ENCODE measurements at places on chromosomes 4 and X.
A peak's percentile ranks its signal among the peaks of the same experiment; 100 is the strongest.

DNA sequence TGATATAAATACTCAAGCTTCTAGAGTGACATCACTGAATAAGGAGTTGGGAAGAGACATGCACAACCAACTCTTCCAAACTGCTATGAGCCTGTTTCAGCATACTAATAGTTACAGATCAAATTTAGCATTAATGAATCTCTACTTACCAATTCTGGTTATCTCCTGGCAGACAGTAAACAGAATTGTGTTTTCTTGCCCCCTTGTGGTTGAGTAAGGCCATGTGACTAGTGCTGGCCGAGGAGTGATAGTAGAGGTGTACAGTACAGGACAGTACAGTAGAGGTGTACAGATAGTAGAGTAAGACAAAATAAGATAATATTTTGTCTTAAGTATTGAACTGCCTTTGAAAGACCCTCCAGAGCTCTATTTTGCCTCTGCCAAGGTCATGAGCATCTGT lies 681.4 kb downstream of the GABRG1 start:
- DNase-seq, result no peak

- no peak for DNase-seq
Observed at GRCh38 chrX:136755411-136755810, 25.3 kb downstream of the ARHGEF6 start.

DNA sequence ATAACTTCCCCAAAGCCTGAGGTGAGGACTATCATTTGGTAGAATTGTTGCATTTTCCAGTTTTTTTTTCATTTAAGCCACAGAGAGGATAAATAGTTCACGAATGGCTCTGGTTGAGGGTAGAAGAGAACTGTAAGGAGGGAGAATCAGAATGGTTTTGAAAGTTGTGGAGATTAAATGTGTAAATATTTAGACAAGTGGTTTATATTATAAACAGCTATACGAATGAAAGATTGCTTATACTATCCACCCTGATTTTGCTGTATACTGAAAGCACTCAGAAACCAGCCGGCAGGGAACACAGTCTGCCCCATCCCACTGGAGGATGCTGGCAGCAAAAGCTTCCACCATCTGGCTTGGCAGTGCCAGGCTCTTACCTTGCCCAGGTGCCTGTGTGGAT lies 341.1 kb downstream of the RAPGEF2 start:
- DNase-seq, result no peak

DNA sequence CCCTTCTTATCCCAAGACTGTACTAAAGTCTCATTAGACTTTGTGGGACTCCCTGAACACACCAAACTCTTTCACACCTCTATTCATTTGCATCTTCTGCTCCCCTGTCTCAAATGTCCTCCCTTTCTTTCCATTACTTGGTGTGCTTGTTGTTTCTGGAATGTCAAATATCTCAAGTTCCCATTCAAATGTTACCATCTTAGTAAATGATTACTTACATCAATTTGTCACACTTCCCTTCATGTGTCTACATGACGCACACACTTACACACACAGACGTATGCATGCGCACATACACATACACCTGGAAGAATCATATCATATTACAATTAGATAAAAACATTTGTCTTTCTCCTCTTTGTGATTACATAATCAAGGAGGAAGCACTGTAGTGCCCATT lies 210.8 kb upstream of the TEX13C start:
- DNase-seq, result no peak

GRCh38 chrX:130704053-130705038 lies 198.7 kb downstream of the ENOX2 start:
- DNase-seq, result no peak

DNA sequence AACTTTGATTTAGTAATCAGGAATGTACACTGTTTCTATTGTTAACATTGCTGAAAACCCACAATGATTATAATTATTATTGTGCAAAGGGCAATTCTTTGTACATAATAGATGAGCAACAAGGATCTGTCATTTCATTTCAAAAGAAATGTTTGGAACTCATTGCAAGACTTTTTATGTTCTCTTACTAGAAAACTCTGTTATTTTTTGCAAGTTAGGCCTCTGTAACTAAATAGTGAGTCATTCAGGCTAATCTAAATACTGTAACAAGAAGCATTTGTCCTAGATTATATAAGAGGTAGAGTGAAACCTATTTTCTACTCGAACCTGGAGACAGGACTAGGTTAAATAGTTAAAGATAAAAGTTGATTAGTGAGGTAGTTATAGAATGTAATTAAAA lies 93.2 kb upstream of the FAM47B start:
- no peak for DNase-seq

DNA sequence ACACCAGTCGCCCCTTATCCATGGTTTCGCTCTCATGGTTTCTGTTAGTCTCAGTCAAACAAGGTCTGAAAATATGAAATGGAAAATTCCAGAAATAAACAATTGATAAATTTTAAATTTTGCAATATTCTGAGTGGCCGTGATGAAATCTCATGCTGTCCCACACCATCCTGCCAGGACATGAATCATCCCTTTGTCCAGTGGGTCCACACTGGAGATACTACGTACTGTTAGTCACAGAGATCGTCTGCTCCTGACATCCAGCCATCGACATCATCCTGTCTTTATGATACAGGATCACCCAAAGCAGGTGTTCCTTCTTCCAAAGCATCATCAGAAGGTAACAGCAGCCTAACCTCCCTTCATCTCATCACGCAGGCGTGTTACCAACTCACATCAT lies 76.5 kb upstream of the MSX1 start:
- no peak for DNase-seq

GRCh38 chr4:125105561-125105960 lies 209.2 kb upstream of the FAT4 start:
- no peak for DNase-seq

DNA sequence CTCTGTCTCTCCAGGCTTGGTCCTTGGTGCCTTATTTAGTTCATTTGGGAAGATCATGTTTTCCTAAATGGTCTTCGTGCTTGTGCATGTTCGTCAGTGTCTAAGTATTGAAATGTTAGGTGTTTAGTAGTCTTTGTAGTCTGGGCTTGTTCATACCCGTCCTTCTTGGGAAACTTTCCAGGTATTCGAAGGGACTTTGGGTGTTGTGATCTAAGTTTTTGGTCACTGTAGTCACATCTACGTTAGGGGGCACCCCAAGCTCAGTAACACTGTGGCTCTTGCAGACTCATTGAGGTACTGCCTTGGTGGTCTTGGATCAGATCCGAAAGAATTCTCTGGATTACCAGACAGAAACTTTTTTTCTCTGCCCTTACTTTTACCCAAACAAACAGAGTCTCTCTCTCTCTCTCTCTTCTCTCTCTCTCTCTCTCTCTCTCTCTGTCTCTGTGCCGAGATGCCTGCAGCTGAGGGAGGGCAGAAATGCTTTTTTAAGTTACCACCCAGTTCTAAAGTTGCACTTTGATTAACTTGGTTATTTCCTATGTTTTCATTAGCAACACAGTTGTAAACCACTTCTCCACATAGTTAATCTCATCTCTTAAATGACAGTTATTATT lies 67.6 kb upstream of the SLC7A3 start:
- DNase-seq, result no peak

- DNase-seq, result no peak
Observed at GRCh38 chr4:136281889-136282288, 1250.4 kb downstream of the PCDH18 start.

GRCh38 chrX:47706575-47706974 lies 47.6 kb upstream of the UXT start:
- no peak for DNase-seq

DNA sequence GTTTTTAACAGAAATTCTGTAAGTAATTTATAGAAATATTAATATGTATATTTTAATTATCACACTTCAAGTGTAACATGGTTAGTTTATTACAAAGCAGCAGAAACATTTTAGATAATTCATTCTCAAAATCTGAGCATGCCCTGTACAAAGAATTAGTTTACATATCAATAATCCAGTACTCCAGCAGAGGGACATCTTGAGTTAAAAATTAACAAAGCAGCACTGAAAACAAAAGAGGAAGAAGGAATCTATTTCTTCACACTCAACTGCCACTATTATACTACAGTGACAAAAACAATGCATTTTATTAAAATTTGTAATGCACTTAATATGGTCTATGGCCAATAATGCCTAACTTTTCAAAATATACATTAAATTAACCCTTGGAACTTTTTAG lies 179.1 kb upstream of the KLHL4 start:
- DNase-seq, result no peak

DNA sequence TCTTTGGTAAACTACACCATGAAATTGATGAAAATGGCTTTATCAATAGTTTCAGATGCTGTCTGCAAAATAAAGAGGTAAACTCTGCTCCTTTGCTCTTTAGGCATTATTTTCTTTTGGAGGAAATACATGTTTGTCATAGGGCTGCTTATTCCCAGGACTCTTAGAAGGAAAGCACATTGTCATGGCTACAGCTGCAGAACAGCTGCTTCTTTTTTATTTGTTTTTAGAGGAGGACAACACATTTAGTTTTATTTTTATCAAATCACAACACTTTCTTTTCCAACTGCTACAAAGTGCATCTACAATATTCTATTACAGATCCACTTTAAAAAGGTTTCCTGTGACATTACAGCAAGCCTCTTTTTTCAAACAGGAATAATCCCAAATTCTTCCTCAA lies 12.7 kb upstream of the HPF1 start:
- no peak for DNase-seq

GRCh38 chr4:89307446-89308160 lies at the start of gene GPRIN3:
TSS of gene GPRIN3 (minus strand) at chr4:89307800. CDS start at chr4:89250110, 57,690 bp downstream.
- DNase-seq, result no peak

- no peak for DNase-seq
Observed at GRCh38 chrX:106263817-106264216, 95.7 kb downstream of the PWWP3B start.

DNA sequence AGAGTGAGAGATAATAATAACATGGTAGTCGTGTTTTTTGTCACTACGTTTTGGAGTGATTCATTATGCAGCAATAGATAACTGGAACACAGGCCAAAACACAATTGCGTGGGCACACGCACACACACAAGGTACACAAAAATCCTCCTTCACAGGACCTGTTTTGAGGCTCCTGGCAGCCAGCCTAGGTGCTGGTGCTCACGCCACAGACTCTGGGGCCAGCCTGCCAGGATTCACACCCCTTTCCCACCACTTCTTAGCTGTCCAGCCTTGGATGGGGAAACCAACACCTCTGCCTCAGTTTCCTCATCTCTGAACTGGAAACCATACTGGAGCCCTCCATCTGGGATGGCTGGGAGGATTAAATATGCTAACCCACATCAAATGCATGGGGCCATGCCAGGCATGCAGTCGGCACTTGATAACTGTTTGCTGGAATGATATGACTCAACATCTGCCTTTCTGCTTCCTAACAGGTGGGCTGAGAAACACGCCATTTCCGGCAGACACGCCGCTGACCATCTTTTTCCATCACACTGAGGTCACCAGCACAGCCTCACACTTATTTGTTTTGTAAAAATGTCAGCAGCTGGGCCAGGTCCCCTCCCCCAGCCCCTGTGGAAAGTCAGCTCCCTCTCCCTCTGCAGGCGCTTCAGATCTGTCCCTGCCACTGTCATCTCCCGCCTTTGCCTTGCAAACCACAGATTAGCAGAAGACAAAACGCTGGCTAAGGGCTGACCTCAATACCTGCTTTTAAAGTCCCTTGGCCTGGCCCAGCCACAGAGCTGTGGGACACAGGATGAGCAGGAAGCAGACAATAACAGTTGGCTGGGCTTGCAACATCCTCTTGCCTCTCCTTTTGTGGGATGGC lies 237.5 kb downstream of the BCOR start:
- DNase-seq, result no peak

DNA sequence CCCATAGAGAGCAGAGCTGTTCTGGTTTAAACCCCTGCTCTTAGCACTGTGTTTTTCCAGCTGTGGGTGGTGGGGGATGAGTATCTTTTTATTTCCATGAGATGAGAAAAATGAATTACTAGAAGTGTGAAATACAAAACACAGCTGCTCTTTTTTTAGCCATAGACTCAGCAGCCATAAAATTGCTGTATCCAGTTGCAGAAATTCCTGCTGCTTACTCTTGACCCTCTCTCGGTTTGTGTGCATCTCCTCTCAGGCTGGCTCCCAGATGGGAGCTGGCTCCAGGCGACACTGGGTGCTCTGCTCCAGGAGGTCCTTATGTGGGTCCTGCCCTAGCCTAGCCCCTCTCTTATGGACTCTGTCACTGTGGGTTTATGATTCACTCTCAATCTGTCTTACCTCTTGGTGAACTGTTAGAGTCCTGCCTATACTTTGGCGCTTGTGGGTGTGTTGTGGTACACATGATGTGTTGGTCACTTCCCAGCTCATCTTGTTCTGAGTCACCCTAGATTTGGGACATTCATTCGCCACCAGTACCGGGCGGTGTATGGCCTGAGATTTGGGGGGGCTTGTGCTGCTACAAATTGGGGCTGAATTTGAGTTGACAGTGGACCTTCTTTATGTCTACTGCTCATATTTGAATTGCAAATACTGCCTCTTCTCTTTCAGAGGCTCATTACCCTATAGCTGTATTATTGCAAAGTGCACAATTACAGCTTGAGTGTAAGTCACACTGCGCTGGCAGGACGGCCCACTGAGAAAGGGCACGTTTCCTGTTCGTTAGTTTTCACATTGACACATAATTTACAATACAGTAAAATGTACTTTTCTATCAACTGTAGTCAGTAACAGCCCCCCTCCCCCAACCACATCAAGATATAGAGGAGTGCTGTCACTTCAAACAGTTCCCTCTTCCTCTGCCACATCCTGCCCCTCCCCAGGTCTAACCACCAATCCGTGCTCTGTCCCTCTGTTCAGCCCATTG lies 46.9 kb upstream of the MSANTD1 start:
- no peak for DNase-seq

- peak; percentile 53 for DNase-seq
Observed at GRCh38 chr4:55758570-55758969, 61.0 kb upstream of the EXOC1L start.

GRCh38 chr4:174752026-174752425 lies 77.0 kb downstream of the GLRA3 start:
- no peak for DNase-seq

- no peak for DNase-seq
Observed at GRCh38 chr4:111020476-111020875, 397.6 kb upstream of the PITX2 start.

- DNase-seq, result no peak
Observed at GRCh38 chrX:118717678-118718391, 9.6 kb upstream of the IL13RA1 start.

- no peak for DNase-seq
Observed at GRCh38 chrX:137742846-137743245, 176.9 kb downstream of the ZIC3 start.

GRCh38 chr4:174592256-174592984 lies 70.1 kb upstream of the HPGD start:
- no peak for DNase-seq

DNA sequence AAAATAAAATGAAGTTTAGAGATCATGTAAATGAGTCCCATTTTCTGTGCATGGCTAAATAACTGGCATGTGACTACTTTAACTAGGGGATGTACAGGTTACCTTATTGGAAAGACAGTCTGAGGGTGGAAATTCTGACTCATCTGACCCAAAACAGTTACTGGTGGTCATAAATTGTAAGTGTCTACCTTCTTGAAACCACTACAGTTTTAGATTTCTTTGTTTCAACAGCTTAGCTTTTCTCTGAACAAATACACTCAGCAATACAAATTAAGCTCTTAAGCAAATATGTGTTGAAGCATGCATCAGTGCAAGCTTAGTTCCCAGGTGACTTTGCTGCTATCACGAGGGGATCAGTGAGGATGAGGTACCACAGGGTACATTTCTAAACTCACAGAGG lies 60.7 kb upstream of the PGM2 start:
- DNase-seq, result no peak

Measured in DMS79 (cell line).